ENCODE measurements at places on chromosomes 12 and 14.
A peak's percentile ranks its signal among the peaks of the same experiment; 100 is the strongest.

GRCh38 chr12:65019696-65020234 is 101.3 kb downstream of the WIF1 start:
- DNase-seq: no peak

- DNase-seq: no peak
These were observed 161.9 kb upstream of the WSCD2 start for GRCh38 chr12:107967170-107967569.

GRCh38 chr12:12887471-12887870 is 3.9 kb upstream of the GPRC5A start:
- DNase-seq: no peak

DNA sequence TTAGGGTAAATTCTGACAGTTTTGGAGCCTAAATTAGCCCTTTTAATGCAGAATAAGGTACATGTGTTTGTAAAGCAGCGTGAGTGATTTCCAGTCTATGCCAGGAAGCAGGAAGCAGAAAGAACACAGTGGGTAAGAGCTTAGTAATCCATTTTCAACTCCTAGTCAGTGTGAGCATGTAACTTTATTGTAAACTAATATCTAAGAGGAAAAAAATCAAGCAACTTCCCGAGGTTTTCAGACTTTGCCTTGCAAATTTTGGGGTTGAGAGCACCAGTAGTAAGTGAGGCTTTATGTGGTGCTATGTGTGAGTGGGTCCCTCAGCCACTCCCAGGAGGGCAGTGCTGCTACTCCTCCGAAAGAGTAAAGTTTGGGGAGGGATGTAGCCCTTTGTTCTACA is 2.9 kb downstream of the CIPC start:
- DNase-seq: no peak

DNA sequence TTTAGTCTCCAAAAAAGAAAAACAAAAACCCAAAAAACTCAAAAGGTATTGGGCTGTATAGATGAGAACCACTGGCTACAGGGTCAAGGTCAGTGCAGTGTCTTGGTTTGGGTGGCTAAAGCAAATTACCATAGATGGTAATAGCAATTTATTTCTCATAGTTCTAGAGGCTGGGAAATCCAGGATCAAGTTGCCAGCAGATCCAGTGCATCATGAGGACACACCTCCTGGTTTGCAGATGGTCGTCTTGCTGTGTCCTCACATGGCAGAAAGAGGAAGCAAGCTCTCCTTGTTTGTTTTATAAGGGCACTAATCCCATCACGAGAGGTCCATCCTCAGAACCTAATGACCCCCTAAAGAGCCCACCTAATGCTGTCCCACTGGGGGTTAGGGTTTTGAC is 11.2 kb downstream of the COX14 start:
- no peak for DNase-seq

GRCh38 chr12:53287741-53288216 is 7.6 kb upstream of the PFDN5 start:
- peak; percentile 74 for DNase-seq

DNA sequence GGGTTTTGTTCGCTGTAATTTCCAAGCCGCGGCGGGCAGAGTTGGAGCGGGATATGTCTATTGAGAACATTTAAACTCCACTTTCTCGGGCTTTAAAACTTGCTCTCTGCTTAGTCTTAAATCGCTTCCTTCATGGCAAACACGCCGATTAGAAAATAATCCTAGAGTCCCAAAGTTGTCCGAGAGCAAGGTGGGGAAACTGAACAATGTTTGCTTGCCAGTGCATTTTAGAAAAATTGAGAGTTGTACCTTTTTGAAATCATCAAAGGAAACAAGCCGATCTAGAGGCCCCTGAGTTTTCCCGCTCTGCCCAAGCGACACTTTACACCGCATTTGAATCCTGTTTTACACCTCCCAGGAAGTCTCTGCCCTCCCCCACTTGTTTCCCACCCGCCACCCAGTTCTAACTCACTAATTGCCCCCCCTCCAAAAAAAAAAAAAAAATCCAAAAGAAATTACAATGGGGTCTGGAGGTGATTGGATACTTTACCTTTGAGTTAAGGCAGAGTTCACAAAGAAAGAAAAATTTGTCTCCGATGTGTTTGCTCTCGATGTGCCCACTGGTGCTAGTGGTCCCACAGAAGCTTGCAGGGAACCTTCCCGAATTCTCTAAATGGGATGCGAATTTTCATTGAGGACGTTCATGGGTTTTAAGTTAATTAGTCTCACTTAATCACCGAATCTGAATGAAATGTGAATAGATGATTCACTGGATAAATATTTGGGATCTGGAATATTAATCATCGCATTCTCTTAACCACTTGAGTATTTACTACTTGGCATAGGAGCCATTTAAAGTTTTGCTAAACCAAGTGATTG is 2.3 kb downstream of the HMGA2 start:
- DNase-seq: no peak

DNA sequence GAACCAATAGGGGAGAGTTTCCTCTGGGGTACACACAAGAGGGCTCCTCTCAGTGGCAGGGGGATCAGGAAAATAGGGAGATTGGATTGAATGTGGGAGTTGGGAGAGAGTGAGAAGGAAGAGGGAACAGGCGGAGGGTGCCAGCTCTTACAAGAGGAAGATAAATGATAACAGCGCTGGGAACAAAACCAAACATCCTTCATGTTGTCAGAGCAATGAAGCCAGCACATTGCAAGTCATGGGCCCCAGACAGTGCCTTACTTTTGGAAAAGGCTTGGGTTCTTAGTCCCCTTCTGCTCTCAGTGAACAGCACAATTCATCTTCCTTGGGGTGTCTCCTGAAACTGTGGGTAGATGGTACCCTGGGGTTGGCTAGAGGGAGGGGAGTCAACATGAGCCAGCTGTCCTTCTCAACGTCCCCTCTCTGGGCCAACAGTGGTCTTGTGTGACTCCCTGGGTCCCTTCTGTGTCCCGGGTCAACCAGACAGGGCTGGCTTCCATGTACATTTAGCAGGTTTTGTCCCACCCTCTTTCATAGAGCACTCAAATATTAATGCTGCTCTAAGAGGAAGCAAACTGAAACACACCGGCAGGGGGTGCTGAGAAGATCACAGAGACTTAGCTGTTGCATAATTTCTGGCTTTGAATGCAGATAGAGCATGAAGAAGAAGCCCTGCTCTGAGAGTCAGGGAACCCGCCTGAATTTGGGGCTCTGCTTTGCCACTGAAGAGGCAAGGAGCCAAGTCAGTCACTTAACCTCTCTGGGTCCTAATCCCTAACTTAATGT is 138.5 kb downstream of the ESRRB start:
- no peak for DNase-seq
